Caco-2 (cell line): ENCODE measurements at places on chromosomes 3 and 15. TPM values are rescaled to one million over a fixed set of nuclear protein-coding genes. Genes with fewer than 3 reads are reported as not detected.

GRCh38 chr15:67446449-67446848, 74.5 kb upstream of the C15orf61 start:
- no peaks in the 10 kb centered on the region for H3K36me3 ChIP-seq
- no peaks in the 10 kb centered on the region for H3K4me1 ChIP-seq
- DNase-seq, result no peak
- H3K4me3 ChIP-seq, result no peak overlapping the region
- no peak overlapping the region for H3K27ac ChIP-seq

DNA sequence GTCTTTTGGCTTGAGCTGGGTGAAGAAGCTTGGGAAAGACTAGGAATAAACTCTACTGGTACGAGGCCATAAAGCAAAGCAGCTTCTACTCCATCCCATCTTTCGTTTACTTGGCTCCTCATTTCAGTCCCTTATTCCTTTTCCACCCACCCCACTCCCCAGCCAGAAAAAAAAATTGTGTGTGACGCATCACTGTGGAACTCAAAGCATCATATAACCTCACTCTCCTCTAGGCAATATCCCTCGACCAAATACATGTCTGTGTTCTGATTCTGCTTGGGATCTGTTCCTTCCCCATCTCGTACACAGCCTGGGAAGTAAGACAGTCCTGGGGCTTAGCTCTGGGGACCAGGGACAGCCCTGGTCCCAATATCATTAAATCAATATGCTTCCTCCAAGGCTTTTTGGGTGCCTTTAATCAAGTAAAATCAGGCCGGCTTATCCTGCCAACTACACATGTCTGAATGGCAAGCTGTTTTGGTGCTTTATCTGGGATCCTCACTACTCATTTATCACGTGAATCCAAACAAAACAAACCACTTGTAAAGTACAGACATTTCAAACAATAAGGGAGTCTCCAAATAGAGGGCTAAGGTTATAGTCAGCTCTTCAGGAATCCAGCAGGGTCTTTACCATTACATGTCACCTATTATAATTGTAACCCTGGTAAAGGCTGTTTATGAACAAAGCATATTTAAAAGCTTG, 74.9 kb upstream of the ZBED2 start:
- no peaks in the 10 kb centered on the region for H3K27me3 ChIP-seq
- peaks cover 4% of the 10 kb centered on the region; the same call in 1 of the 2 replicates for H3K4me1 ChIP-seq
- no peaks in the 10 kb centered on the region for H3K36me3 ChIP-seq
- no peak overlapping the region for H3K27ac ChIP-seq
- no peak overlapping the region for H3K4me3 ChIP-seq
- no peak for DNase-seq

DNA sequence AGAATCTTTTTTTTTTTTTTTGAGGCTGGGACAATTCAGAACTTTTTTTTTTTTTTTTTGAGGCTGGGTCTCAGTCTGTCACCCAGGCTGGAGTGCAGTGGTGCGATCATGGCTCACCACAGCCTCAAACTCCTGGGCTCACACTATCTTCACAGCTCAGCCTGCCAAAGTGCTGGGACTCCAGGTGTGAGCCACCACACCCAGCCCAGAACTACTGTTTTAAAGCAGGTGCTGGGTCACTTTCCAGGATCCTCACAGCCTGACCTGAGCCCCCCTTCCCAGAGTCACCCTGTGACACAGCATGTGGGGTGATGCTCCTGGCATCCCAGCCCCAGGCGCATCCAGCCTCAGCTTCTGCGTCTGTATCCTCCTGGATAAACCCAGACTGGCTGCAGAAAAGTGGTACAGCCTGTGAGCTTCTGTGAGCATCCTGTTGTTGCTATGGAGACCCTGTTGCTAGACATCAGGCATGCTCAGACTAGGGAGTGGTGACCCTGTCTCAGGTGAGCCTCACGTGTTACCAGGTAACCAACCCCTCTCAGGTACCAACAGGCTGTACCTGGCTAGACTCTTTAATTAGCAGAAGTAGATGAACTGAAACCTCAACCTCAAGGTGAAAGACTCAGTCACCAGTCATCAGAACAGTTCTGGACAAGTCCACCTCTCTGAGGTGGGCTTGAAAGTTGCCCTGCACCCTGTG, 15.0 kb downstream of the KLF13 start:
- H3K4me3 ChIP-seq, result no peak overlapping the region
- H3K27ac ChIP-seq, result no peak overlapping the region

GRCh38 chr3:13462822-13463221, 17.3 kb upstream of the HDAC11 start:
- no peaks in the 10 kb centered on the region for H3K4me1 ChIP-seq
- no peaks in the 10 kb centered on the region for H3K36me3 ChIP-seq
- no peak overlapping the region for H3K4me3 ChIP-seq
- no peaks in the 10 kb centered on the region for H3K27me3 ChIP-seq
- H3K27ac ChIP-seq, result no peak overlapping the region

DNA sequence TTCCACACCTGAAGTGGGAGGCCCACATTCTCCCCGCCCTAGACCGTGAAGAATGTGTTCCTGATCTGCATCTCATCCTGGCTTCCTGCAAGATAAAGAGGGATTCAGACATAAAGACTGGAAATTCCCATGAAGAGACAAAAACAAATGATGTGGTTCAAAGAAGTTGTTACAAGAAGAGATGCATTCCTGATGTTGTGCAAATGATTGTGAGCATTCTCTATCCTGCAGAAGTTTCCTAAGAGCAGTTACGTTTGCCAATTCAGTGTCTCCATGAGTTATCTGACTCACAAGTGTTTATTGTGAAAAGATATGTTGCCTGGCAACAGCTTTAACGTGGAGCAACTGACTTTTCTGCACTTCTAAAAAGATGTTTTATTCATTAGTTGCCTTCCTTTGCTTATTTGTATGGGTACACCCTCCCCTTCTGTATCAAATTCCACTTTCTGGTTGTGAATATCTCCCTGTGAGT, 107.8 kb downstream of the ZIC4 start:
- no peaks in the 10 kb centered on the region for H3K27me3 ChIP-seq
- no peak overlapping the region for H3K27ac ChIP-seq
- DNase-seq, result no peak
- H3K4me1 ChIP-seq, result no peaks in the 10 kb centered on the region
- H3K36me3 ChIP-seq, result no peaks in the 10 kb centered on the region
- H3K4me3 ChIP-seq, result no peak overlapping the region

DNA sequence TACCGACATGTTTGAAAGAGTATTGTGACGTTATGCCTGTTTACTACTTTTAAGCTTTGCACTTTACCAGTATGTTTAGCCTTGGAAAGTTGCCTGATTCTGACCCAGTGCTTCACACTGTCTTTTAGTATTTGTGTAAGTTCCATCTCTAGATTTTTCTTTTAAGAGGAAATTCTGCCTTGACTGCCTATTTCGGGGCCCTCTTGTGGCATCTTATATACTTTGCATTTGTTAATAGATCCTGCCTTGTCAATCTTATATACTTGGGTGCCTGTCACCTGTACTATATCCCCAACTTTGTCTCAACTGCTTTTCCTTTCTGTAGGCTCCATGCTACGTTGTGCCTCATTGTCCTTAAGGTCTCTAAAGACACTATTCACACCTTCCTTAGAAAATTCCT, 244.6 kb downstream of the STXBP5L start:
- peaks cover 13% of the 10 kb centered on the region; the same call in 1 of the 2 replicates for H3K4me1 ChIP-seq
- H3K4me3 ChIP-seq, result no peak overlapping the region
- DNase-seq, result no peak
- no peaks in the 10 kb centered on the region for H3K36me3 ChIP-seq
- no peak overlapping the region for H3K27ac ChIP-seq

- peaks cover 26% of the 10 kb centered on the region for H3K4me1 ChIP-seq
- no peaks in the 10 kb centered on the region for H3K36me3 ChIP-seq
- H3K27me3 ChIP-seq, result no peaks in the 10 kb centered on the region
- peak overlapping the region; percentile 87 for H3K27ac ChIP-seq
These were observed 222.3 kb upstream of the EIF1B start for GRCh38 chr3:40086890-40087883.

- H3K27ac ChIP-seq, result no peak overlapping the region
- no peaks in the 10 kb centered on the region for H3K27me3 ChIP-seq
- H3K4me3 ChIP-seq, result no peak overlapping the region
- DNase-seq, result peak; percentile 68
These were observed 3.9 kb upstream of the CCDC9B start for GRCh38 chr15:40344631-40345120.

- H3K27ac ChIP-seq, result peak overlapping the region; percentile 72
- peak; percentile 60 for DNase-seq
- no peak overlapping the region for H3K4me3 ChIP-seq
- no peaks in the 10 kb centered on the region; the same call in 1 of the 2 replicates for H3K36me3 ChIP-seq
- H3K4me1 ChIP-seq, result peaks cover 29% of the 10 kb centered on the region
- no peaks in the 10 kb centered on the region for H3K27me3 ChIP-seq
These were observed 39.8 kb downstream of the PXYLP1 start for GRCh38 chr3:141271279-141272030.

GRCh38 chr3:114494498-114494897, 200.7 kb downstream of the TIGIT start:
- H3K36me3 ChIP-seq, result no peaks in the 10 kb centered on the region
- no peak overlapping the region for H3K4me3 ChIP-seq
- no peak for DNase-seq
- H3K27ac ChIP-seq, result no peak overlapping the region
- H3K27me3 ChIP-seq, result no peaks in the 10 kb centered on the region

DNA sequence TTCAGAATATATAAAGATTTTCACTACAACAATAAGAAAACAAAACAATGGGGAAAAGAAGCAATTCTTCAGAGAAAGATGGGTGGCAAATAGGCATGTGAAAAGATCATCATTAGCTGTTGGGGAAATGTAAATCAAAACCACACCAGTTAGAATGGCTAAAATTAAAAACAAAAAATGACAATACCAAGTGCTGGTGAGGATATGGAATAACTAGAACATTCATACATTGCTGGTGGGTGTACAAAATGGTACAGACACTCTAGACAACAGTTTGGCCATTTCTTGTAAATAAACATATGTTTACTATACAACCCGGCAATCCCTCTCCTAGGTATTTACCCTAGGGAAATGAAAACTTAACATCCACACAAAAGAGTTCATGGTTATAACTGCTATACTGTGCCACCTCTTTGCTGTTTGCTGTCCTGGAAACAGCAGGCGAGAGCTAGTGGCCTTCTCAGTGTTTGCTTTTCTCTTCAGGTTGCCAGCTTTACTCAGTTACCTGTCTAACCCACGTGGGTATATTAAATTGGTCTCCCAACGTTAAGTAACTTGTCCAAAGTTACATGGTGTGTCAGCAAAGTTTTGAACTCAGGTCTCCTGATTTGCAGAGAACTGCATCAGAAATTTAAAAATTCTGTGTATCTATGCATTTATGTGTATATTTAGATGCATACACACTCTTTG, 4.6 kb upstream of the NIT2 start:
- H3K4me1 ChIP-seq, result peaks cover 8% of the 10 kb centered on the region; the same call in 1 of the 2 replicates
- H3K4me3 ChIP-seq, result no peak overlapping the region
- DNase-seq, result no peak
- no peak overlapping the region for H3K27ac ChIP-seq

- DNase-seq, result no peak
- peak overlapping the region; percentile 82 for H3K4me3 ChIP-seq
- H3K4me1 ChIP-seq, result no peaks in the 10 kb centered on the region; the same call in 1 of the 2 replicates
- H3K27me3 ChIP-seq, result no peaks in the 10 kb centered on the region
- peak overlapping the region; percentile 86 for H3K27ac ChIP-seq
These were observed 808 bp downstream of the GK5 start for GRCh38 chr3:142224482-142225072.

- no peaks in the 10 kb centered on the region for H3K27me3 ChIP-seq
- H3K36me3 ChIP-seq, result no peaks in the 10 kb centered on the region
- 0 out of 2 replicates have a peak, but pooled peaks cover 8% of the 10 kb centered on the region for H3K4me1 ChIP-seq
These were observed 18.0 kb upstream of the EIF1B start for GRCh38 chr3:40291471-40291870.

DNA sequence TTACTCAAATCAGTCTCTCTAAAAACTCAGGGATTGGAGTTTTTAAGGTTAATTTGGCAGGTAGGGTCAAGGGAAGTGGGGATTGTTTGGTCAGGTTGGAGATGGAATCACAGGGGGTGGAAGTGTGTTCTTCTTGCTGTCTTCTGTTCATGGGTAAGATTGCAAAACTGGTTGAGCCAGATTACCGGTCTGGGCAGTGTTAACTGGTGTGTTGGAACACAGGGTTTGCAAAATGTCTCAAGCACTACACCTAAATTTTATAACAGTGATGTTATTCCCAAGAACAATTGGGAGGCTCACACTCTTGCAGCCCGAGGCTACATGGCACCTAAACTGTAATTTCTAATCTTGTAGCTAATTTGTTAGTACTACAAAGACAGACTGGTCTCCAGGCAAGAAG, 425.4 kb downstream of the PLOD2 start:
- no peaks in the 10 kb centered on the region for H3K27me3 ChIP-seq
- H3K36me3 ChIP-seq, result no peaks in the 10 kb centered on the region
- no peak for DNase-seq
- no peaks in the 10 kb centered on the region for H3K4me1 ChIP-seq
- H3K27ac ChIP-seq, result no peak overlapping the region

GRCh38 chr3:10443272-10444109, 61.9 kb downstream of the ATP2B2 start:
- H3K27me3 ChIP-seq, result no peaks in the 10 kb centered on the region; the same call in none of the 2 replicates
- H3K36me3 ChIP-seq, result no peaks in the 10 kb centered on the region
- H3K4me3 ChIP-seq, result no peak overlapping the region
- no peak overlapping the region for H3K27ac ChIP-seq
- DNase-seq, result no peak

DNA sequence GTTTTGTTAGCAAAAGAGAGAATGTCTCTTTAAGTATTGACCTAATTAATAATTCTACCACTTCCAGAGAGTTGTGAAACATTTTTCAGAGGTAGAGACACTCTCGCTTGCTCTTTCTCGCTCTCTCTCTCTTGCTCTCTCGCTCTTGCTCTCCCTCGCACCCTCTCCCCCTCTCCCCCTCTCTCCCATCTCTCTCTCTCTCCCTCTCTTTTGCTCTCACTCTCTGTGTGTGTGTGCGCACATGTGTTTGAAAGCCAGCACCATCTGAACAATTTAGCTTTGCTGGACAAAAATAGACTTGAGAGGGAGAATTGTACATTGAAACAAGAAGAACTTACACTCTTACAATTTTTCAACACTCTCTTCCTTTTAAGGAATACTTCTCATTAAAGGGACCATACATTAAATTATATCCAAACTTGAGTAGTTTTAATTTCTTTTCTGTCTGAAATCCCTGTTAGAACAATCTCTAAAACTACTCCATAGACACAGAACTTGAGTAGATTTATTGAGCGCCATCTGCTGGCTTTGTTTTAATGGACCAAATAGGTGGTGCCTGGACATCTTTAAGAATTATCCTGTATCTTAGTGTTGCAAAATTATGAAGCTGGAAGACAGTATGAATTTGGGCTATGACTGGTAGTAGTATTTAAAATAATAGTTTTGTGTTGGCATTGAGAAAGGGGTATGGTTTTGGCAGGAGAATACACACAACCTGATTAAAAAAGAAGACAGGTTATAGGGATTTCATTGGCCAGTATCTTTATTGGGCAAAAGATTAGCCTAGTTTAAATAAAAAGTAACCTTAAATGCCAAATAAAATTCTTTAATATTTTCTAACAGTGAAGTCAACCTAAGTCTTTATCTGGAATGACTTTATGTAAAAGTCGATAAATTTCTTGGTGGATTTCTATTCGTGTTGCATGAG, 124.6 kb downstream of the AKAP13 start:
- H3K4me1 ChIP-seq, result 0 out of 2 replicates have a peak, but pooled peaks cover 5% of the 10 kb centered on the region
- no peak overlapping the region for H3K27ac ChIP-seq
- no peaks in the 10 kb centered on the region for H3K27me3 ChIP-seq

Gene KAT2B
- 8.1 and 9.8 TPM in 2 replicates for total RNA-seq

Gene CORO2B
- total RNA-seq, result 0.21 and 0.25 TPM in 2 replicates

Gene CHRNA5
- total RNA-seq, result 12.0 and 12.9 TPM in 2 replicates

Gene POLQ
- 15.4 and 17.2 TPM in 2 replicates for total RNA-seq

Gene GALK2
- 25.5 and 29.8 TPM in 2 replicates for total RNA-seq

Gene FGF12
- total RNA-seq, result 0.41 TPM in 1 of 2 replicates, not detected in the other

Gene FOXL2NB
- 2.0 and 2.2 TPM in 2 replicates for total RNA-seq

Gene NAALADL2
- 4.0 and 4.4 TPM in 2 replicates for total RNA-seq

Gene ARL6
- total RNA-seq, result 2.0 and 3.2 TPM in 2 replicates

Gene KNG1
- total RNA-seq, result 6.7 and 9.5 TPM in 2 replicates

Gene SLCO2A1
- total RNA-seq, result 2.2 and 2.5 TPM in 2 replicates

Gene LRRIQ4
- total RNA-seq, result not detected in 2 replicates

Gene CLRN1
- total RNA-seq, result not detected in 2 replicates

Gene HCLS1
- 0.45 and 1.00 TPM in 2 replicates for total RNA-seq

Gene KBTBD13
- not detected in 2 replicates for total RNA-seq
